ENCODE measurements at places on chromosomes 3 and 15. TPM values are rescaled to one million over a fixed set of nuclear protein-coding genes. Genes with fewer than 3 reads are reported as not detected.

EAF2 gene
- total RNA-seq = 0.90 TPM

GRCh38 chr15:56042031-56042430 is 48.6 kb upstream of the NEDD4 start:
- DNase-seq = no peak

DNA sequence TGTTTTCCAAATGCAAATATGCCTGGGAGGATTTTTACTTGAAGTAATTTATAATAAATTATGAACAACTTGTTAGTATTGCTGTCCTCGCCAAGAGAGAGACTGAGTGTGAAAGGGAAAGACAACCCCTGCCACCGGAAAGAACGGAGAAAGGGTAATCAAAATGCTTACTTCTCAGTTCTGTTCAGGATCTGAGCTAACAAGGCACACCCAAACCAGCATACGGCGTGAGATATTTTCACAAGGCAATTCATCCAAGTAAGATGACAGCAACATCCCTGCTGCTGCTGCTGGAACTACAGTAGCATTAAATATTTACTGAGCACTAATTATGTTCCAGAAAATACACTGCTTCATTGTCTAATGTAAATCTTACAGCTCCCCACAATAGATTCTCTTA is 96.1 kb downstream of the KBTBD8 start:
- DNase-seq = no peak

GOLGA8O gene
- total RNA-seq = 0.28 TPM

TRAIP gene
- 18.1 TPM for total RNA-seq

GRCh38 chr3:140093742-140094141 is 158.8 kb downstream of the CLSTN2 start:
- no peak for DNase-seq

Data from PC-9 (cell line).